ENCODE measurements at places on chromosomes 2 and 18.

GRCh38 chr2:71507476-71507875 lies 54.1 kb downstream of the DYSF start:
- no peak for DNase-seq

GRCh38 chr18:35432565-35433001 lies 55.4 kb upstream of the ZNF396 start:
- no peak for DNase-seq

DNA sequence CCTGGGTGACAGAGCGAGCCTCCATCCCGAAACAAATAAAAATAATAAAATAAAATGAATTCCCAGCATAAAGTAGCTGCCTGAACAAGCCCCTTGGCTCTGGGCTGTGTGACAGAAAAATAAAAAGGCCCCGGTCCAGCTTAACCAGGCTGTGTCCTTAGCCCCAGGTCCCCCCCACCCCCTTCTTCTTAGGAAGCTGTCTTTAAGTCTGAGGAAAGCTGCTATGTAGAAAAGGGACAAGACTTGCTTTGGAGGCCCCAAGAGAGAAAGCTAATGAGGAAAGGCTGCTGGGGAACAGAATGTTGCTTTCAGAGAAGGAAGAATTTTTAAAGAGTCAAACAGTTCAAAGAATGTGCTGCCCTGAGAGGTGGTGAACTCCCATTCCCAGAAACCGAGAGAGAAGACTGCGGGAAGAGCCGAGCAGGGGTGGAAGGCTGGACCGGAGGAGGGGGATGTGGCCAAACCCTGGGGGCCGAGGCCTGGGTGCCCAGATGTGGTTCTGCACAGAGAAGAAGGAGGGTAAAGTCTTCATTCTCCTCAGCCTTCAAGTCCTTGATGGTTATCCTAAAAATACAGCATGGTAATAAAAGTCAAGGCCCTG lies 61.9 kb downstream of the CENPO start:
- DNase-seq, result no peak

DNA sequence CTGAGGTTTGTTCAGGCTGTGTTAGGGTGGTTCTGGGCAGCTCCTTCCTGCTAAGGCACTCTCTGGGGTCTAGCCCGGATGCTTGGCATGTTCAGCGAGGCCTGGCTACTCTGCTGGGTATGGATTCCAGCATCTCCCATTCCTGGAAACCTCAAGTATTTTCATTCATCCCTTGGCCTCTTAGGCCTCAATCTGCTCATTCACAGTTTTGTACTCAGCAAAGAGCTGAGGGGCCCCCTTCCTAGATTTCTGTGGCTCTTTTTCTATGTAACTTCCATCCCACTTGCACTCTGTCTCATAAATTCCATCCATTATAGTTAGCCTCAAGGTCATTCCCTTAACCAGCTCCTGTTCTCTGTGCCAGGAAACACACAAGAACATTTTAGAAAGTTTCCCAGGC lies 798.8 kb upstream of the HS6ST1 start:
- no peak for DNase-seq

DNA sequence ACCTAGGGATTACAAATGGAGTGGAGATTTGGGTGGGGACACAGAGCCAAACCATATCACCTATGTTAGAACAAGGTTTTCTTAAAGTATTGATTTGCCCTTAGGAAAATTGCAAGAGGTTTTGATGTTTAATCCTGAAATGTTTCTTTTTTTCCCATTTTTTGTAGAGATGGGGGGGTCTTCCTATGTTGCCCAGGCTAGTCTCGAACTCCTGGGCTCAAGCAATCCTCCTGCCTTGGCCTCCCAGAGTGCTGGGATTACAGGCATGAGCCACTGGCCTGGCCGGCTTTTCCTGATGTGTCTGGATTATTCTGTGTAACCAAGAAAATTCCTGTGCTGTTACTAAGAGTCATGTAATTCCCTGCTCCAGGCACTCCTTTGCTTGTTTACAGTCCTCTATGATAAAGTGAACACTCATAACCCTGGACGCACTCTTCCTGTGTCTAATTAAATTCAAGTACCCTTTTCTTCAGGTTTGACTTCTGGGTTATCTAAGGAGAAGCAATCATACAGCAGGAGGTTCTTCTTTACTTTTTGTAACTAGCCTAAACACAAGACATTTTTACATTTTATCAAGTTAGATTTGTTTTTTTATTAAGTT lies 15.0 kb upstream of the CTDP1 start:
- no peak for DNase-seq

- no peak for DNase-seq
Observed at GRCh38 chr2:8217468-8218030, 464.3 kb upstream of the ID2 start.

DNA sequence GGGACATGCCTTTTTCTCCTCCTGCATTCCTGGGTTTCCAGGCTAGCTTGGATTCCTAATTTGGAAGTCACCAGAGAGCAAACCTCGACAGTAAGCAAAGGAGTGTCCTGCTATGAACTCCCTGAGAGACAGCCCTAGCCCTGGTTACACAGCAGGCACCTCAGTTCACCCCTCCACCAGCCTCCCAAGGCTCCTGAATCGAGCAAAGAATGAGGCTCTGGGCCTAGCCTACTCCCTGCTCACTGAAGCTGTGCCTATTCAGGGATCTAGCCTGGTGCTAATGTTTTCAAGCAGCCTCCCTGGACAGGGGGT lies 66.7 kb upstream of the RMDN2 start:
- DNase-seq, result no peak

DNA sequence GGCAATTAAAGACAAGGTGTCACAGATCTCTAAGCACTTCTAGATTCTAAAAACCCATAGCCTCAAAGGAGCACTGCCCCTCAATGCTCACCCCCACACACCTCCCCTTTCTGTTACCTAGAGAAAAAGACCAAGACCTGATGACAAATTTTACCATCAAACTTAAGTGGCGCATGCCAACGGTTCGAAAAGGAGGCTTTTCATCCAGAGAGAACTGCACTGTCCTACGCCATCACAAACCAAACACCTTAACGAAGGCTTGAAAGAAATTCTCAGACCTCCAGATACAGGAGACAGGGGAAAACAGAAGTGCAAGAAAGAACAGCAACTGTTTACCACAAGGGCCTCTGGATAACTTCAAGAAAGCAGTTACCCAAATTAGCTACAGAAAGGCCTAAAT lies 2.0 kb upstream of the ZC3H6 start:
- no peak for DNase-seq

GRCh38 chr2:127597984-127598380 lies 48.0 kb upstream of the GPR17 start:
- no peak for DNase-seq

GRCh38 chr18:75253784-75254183 lies 43.2 kb downstream of the TSHZ1 start:
- DNase-seq, result no peak

DNA sequence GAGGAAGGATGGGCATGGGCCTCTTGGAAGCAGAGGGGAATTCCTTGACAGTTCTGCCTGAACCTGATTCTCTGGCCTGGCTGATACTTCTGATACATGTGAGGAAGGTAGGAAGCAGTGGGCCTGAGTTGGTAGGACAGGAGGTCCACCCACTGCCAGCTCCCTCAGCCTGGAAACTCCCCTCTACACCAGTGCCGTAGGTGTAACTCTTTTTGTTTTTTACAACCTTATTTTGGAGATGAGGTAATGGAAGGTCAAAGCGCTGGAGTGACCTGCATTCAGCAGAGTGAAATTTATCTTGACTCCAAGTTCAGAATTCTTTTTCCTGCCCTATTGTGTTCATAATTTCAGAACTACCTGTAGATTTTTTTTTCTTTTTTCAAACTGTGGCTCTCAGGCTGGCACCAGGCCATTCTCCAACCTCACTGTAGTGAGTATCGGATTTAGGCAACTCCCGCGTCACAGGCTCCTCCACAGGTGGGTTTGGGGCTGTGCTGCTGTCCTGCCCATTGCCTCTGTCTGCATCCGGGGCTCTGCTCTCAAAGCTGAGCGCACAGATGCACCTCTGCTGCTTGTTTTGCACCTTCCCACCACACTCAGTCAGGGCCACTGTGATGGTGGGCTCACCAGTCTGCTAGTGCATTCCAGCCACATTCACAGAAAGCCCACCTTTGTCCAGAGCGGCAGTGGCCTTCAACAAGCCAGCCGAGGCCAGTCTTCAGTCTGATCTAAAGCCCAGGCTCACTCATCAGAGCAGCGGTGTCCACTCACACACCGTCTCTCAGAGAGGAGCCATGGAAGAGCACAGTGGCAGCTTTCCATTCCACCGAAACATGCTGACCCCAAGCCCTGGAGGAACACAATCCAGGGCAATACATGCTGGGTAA lies 87.2 kb downstream of the UXS1 start:
- no peak for DNase-seq

DNA sequence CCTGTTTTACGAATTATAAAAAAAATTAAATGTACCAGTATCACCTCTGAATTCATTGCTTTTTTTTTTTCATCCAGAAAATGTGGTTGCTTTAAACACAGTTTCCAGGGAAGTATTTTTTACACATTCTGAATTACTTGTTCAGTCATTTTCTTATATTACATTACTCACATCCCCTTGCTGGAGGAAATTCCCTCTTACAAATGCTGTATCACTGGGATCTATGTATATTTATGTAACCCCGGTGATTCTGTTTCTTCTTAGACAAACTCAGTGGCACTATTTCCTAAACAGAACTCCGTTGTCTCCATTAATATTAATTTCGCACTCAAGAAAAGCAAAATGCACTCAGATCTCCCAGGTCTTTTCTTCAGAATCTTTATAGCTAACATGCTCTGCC lies 1078.5 kb upstream of the ZEB2 start:
- no peak for DNase-seq

- DNase-seq, result no peak
Observed at GRCh38 chr2:67142071-67142470, 255.1 kb upstream of the ETAA1 start.
